Stimulated activated CD4-positive, alpha-beta T cell treated with anti-CD3 and anti-CD28 coated beads, Interleukin-12 subunit alpha, Interleukin-12 subunit beta, amount 100 ng/mL, for 4 hours (primary cell): ENCODE measurements at places on chromosomes 4 and X.

DNA sequence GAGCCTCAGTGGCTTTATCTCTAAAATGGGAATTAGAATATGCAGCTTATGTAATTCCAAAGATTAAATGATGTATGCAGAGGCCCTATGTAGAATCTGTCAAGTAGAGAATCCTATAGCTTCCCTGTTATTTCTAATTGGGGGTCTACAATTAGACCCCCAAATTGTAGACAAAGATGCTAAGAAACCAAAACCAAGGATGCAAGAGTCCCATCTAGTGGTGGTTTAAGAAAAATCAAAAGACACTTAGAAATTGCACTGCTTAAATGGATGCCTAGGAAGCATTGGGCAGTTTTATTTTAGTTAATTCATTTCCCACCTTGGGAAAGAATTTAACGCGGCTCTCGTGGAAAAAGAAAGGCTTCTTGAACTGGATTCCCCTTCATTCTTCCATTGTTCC, 115.2 kb downstream of the GABRA2 start:
- DNase-seq, result no peak

GRCh38 chr4:35695003-35695402, 549.3 kb downstream of the ARAP2 start:
- DNase-seq, result no peak

GRCh38 chrX:106611679-106612392, at the start of gene RADX:
TSS of gene RADX (plus strand) at chrX:106611978. CDS start at chrX:106612081, 103 bp downstream.
- DNase-seq, result peak; percentile 74

GRCh38 chr4:169054879-169055278, 44.8 kb upstream of the CBR4 start:
- no peak for DNase-seq

GRCh38 chr4:112492321-112492720, 23.7 kb downstream of the NEUROG2 start:
- DNase-seq, result no peak

GRCh38 chrX:25020905-25021449, 5.2 kb upstream of the ARX start:
- DNase-seq, result peak; percentile 32

- DNase-seq, result no peak
These were observed 414.2 kb upstream of the LCORL start for GRCh38 chr4:18435781-18436180.

DNA sequence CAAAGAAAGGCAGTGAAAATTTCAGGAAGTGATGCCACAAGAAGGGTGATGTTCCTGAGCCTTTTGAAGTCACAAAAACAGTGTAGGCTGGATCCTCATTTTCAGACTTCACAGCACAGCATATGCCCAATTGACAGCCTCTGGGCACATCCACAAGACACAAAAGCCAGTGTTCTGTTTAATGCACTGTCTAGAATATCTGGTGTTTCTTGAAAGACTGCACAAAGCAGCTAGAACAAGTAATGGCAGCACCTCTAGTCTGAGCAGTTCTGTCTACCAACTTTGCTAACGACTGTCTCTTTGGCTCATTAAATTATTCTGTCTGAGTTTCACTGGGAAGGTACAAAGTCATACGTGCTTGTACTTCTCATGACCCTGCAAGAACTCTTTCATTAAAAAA, 417.1 kb upstream of the GALNT7 start:
- DNase-seq, result no peak

GRCh38 chr4:169774466-169775445, 17.0 kb upstream of the HPF1 start:
- peak; percentile 16 for DNase-seq

GRCh38 chr4:57426779-57427395, 316.7 kb upstream of the IGFBP7 start:
- no peak for DNase-seq

DNA sequence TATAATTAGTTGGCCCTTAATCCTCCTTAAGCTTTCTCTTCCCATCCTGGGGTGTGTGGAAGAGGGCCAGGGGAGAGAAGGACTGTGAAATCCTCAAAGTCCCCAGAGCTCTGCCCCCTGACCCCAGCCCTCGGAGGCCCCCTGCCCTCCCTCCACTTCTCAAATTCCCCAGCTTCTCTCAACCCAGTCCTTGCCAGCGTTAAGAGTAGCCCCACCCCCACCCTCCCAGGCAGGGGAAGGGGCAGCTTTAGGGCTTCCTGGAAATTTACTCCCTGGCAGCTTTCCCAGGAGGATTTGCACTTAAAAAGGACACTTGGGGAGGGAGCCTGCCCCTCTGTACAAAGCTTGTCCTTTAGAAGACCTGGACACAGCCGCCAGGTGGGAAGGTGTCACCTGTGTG, 11.8 kb upstream of the CD40LG start:
- DNase-seq, result no peak

- DNase-seq, result no peak
These were observed 138.6 kb downstream of the KLHL8 start for GRCh38 chr4:87081826-87082225.

- peak; percentile 41 for DNase-seq
These were observed 46.9 kb upstream of the RHOH start for GRCh38 chr4:40149960-40150385.

GRCh38 chr4:155371432-155372043, 5.2 kb downstream of the MAP9 start:
- DNase-seq, result no peak

GRCh38 chr4:129603241-129603931, 507.4 kb downstream of the C4orf33 start:
- DNase-seq, result no peak

- no peak for DNase-seq
These were observed 4.5 kb upstream of the MAML3 start for GRCh38 chr4:140158365-140159030.

DNA sequence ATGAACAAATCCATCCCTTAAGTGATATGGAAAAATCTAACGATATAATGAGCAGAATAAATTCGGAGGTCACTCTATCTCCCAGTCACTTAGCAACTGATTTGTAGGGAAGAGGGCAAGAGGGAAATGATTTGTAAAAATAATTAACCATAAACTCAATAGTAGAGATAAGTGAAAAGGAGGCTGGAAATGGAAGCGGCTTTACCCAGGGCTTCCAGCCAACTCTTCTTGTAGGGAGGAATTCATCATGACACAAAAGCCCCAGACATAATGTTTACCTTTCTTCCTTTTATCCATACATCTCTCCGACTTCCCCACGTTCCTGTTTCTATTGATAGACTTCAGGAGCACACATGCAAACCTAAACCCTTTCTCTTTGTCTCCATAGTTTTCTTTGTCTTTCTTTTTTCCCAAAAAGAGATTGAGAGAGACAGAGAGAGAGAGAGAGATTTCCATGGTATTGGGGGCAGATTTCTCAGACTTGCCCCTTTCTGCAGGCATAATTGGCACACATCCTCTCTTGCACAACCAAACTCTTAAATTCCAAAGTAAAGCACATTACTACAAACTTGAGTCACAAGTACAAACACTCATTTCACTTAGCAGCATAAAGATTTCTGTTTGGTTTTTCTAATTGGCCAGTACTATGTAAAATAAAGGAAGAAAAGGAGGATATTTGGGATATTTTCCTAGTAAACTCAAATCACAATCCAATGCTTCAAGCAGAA, 140.9 kb downstream of the MAPK10 start:
- DNase-seq, result no peak

GRCh38 chrX:9466124-9466495, 1.3 kb downstream of the TBL1X start:
- peak; percentile 11 for DNase-seq

DNA sequence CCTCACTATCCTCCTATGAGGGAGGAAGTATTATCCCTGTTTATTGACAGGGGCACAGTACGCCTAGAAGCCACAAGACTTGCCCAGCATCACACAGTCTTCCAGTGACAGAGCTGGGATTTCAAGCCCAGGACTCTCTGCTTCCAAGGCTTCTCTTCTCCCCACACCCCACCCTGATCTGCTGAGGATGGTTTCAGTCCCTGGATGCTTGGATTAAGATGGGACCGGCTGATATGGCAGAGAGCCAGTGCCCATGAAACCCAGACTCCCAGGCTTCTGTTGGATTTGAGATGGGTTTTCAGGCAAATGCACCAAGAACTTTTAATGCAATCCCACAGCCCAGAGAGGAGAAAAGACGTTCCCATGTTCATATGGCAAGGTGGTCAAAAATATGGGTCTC, 23.2 kb downstream of the EFNB1 start:
- DNase-seq, result no peak

GRCh38 chrX:136531951-136532350, at the start of gene VGLL1:
TSS of gene VGLL1 (plus strand) at chrX:136532215. CDS start at chrX:136536021, 3,806 bp downstream.
- no peak for DNase-seq

- no peak for DNase-seq
These were observed 55.2 kb downstream of the GLRA2 start for GRCh38 chrX:14584548-14584947.

DNA sequence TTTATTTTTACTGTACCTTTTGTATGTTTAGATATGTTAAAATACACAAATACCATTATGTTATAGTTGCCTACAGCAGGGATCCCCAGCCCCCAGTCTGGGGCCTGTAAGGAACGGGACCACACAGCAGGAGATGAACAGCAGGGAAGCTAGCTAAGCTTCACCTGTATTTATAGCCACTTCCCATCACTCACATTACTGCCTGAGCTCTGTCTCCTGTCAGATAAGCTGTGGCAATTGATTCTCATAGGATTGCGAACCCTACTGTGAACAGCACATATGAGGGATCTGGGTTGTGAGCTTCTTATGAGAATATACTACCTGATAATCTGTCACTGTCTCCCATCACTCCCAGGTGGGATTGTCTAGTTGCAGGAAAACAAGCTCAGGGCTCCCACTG, 73.9 kb downstream of the BMPR1B start:
- no peak for DNase-seq

- DNase-seq, result no peak
These were observed 27.9 kb downstream of the TRIM61 start for GRCh38 chr4:164949448-164950143.

- no peak for DNase-seq
These were observed 18.6 kb upstream of the FRMD7 start for GRCh38 chrX:132146456-132146855.

DNA sequence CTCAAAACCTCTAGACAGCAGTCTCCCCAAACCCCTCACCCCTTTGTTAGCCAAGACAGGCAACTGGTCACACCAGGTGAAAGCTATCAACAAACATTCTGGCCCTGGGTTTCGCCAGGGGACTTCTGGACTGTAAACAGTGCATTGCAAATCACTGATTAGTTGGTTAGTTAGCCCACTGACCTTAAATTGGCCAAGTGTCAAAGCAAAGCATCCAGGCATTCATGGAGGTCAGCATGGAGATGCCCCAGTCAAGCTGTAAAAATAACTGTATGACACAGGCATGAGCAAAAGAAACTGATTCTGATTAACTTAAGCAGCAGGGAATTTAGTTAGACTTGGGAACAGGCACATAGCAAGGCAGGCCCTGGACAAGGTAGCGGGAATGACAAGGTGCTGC, 156.0 kb upstream of the TTC29 start:
- DNase-seq, result no peak

DNA sequence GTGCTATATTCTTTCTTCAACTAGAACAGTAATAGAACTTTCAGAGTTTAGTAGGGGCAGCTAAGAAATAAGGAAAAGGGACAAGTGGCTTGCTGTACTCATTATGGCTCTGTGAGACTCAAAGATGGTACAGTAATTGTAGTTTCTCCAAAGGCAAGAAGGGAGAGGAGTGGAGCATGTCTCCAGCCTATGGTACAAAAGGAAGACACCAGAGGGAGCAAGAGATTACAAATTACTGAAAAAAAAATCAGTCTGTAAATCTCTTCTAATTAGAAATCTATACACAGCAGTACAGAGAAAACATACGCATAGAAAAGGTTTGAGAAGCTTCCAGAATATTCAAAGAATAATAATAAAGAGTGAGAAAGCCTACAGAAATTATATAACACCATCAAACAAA, 61.4 kb downstream of the KLHL4 start:
- DNase-seq, result no peak

DNA sequence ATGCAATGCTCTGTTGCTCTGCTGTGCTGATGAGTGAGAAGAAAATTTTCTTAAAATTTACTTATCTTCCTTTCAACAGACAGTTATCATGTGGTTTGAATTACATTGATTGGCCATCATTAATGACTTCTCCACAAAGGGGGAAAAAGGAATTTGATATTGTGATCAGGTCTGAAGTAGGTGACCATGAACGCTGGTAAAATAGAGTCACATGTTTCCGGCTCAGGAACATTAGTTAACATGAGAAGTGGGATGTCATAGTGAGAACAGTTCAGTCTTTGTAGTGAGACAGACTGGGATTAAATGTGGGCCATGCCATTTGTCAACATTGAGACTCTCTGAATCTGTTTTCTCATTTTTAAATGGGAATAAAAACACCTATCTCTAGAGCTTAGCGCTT, 50.6 kb downstream of the GBA3 start:
- no peak for DNase-seq

GRCh38 chr4:16583764-16584163, 314.7 kb downstream of the LDB2 start:
- no peak for DNase-seq

DNA sequence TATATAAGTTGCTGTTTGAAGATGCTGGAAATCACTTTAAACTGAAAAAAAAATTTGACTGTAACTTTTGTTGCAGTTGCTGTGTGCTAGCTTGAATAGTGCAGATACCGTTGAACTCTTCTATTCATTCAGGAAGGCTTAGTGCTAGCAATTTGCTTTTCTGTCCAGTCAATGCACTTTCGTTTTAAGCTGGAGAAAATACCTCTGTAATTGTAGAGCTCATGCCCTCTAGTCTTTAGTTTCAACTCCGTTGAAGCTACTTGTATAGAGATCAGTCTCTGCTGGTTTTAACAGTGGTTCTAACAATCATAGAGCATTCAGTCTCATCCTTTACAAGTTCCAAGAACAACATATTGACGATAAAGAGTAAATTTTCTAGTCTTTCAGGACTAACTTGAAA, 49.0 kb upstream of the TRPC3 start:
- no peak for DNase-seq

DNA sequence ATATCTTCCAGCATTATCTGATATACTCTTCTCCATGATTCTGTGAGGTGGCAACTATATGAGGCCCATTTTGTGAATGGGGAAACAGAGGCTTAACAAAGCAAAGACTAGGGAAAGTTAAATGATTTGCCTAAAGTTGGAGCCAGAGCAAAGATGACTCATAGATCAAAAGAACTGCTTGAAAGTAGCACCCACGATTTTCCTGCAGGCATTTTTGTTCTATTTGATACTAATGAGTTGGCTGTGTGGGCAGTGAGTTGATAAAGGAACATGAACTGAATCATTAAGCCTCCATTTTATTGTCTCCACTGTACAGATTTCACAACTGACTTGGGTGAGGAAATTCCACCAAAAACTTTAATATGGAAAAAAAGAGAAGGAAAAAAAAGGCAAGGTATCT, 138.9 kb upstream of the IGFBP7 start:
- no peak for DNase-seq

DNA sequence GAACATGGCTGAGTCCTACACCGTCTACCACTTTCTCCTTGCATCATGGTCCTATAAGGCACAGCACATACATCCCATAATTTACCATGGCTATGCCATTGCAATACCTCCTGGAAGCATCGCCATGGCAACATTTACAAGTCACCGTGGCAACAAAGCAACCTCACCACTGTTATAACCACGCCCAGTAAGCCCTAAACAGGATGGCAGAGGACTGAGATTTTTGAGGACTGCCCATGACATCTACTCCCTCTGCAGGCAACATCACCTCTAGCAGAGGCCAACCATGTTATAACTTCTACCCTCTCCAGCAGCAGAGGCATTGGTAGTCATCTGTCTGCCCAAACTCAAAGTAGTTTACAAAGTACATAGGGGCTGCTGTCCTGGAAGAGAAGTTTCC, 29.7 kb downstream of the BCOR start:
- no peak for DNase-seq
